GM12892 (cell line): ENCODE measurements at places on chromosomes 4 and X.

- no peak for DNase-seq
These were observed 12.9 kb downstream of the GPRIN3 start for GRCh38 chr4:89294573-89295269.

- DNase-seq: no peak
These were observed 89.1 kb downstream of the ANXA3 start for GRCh38 chr4:78640714-78641113.

DNA sequence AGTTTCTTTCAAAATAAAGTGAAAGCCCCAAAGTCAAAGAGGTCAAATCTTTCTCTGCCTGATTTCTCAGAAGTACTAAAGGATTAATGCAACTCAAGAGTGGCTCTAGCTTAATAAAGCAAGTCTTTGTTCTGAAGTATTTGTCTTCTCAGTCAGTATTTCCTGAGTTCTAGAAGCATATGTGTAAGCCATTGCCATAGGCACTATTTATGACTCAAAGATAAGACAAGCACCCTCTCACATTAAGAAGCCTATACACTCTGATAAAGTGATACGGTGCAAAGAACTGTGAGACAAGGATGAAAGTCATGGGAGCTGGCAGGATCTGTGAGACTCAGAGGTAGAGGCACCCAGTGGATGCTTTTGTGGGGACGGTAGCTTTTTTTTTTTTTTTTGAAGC lies 60.9 kb downstream of the AASDH start:
- no peak for DNase-seq

GRCh38 chr4:166882221-166882620 lies 352.1 kb downstream of the SPOCK3 start:
- no peak for DNase-seq

DNA sequence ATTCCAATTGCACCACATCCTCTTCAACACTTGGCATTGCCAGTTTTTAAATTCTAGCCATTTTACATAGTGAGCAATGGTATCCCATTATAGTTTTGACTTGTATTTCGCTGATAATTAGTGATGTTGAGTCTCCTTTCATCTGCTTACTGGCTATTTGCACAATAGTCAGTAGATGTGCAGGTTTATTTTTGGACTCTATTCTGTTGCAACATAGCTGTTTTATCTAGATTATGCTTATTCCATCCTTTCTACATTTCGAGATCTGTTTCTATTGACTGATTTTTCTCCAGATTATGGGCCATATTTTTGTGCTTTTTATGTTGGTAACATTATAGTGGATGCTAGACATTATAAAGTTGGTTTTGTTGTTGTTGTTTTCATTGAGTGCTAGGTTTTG lies 106.1 kb downstream of the WWC2 start:
- no peak for DNase-seq

GRCh38 chr4:94342694-94343093 lies at the start of gene HPGDS:
Gene HPGDS (minus strand): TSS chr4:94342836. CDS start chr4:94334629, 8,207 bp downstream.
- DNase-seq: no peak

GRCh38 chr4:26242451-26242850 lies 78.4 kb upstream of the RBPJ start:
- DNase-seq: no peak

DNA sequence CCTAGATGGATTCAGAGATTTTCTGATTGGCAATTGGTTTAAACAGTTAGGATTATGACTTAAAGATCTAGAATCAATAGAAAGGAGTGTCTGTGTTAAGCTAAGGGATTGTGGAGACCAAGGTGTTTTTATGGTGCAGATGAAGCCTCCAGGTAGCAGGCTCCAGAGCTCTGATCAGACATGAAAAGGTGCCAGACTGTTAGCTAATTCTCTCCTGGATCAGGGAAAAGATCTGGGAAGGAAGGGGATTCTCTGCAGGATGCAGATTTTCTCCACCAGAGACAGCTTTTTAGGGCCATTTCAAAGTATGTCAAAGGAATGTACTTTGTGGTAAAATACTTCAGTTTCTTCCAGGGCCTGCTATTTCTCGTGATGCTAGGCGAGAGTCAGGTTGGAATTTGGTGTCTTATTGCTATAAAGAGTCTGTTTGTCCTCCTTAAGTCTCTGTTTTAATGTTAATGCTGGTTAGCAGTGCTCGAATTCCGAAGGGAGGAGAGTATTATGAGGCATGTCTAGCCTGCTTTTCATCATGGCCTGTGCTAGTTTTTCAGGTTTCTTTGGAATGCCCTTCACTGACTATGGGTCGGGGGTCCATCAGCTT lies 12.0 kb upstream of the GPR78 start:
- DNase-seq: no peak

GRCh38 chr4:100188829-100189228 lies 1.4 kb downstream of the DDIT4L start:
- DNase-seq: no peak

DNA sequence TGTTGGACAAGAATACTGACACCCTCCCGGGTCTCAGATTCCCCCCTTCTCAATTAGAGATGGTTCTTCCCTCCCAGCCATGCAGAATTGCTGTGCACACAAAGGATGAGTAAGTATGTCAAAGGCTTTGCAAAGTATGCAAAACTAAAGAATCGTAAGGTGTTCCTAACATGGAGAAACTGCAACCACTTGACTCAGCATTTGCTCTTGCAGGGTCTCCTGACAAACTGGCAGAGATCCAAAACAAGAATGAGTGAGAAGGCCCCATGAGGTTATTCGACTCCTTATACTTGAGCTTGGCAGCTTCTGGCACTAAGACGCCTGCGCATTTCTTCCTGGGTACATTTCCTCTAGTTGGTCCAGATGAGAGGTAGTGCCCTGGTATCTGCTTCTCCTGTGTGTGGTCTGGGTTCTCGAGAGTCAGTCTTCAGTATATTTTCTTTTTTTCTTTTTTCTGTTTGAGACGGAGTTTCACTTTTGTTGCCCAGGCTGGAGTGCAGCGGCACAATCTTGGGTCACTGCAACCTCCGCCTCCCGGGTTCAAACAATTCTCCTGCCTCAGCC lies 8.2 kb downstream of the FAM184B start:
- DNase-seq: no peak

- DNase-seq: peak; percentile 36
These were observed 12.6 kb downstream of the RUFY3 start for GRCh38 chr4:70734168-70734954.

DNA sequence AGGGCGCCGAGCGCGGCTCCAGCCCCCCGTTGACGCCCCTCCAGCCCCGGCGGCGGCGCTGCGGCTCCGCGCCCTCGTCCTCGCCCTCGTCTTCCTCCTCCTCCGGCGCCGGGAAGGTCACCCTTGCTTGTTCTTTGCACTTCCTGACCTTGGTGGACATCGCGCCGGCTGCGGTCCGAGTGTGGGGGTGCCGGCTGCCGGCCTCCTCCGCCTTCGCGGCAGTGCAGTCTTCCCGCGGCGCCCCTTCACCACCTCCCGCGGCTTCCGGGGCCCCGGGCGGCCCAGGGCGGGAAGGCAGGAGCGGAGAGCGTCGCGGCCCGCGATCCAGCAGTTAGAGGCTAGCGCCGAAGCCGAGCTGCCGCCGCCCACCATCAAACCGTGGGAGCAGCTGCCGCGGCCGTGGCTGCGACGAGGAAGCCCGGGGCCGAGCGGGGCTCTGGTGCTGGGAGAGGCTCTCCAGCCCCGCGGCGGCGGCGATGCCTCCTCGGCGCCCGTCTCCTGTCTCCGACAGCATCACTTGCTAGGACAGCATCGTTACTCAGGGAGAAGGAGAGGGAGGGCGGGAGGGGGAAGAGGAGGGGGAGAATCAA lies at the start of gene TRPC3:
TSS of gene TRPC3 (minus strand) at position 540 of the 590 bp plus-strand sequence. CDS start at position 160, 380 bp downstream.
- no peak for DNase-seq

DNA sequence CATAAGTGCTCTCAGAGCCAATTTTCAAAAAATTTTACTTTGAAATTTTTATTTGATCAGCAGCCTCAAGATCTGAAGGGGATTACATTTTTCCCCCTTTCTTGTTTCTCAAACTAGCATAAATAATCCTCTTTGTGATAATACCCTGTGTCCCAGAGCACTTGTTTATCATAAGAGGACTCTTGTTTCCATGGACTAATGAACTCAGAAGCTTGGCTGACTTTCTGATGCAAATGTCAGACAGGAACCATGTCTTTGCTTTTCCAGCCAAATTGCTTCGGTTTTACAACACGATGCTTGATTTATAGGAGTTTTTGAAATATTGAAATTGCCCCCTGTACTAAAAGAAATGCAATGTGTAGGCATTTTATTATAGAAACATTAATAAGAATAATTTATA lies 859.3 kb upstream of the LCORL start:
- DNase-seq: no peak

- DNase-seq: no peak
These were observed 267.6 kb upstream of the MTMR8 start for GRCh38 chrX:64662876-64663275.

- DNase-seq: no peak
These were observed 72.1 kb downstream of the GPR82 start for GRCh38 chrX:41796046-41796445.

- no peak for DNase-seq
These were observed 27.0 kb downstream of the ARHGEF9 start for GRCh38 chrX:63758011-63758410.

DNA sequence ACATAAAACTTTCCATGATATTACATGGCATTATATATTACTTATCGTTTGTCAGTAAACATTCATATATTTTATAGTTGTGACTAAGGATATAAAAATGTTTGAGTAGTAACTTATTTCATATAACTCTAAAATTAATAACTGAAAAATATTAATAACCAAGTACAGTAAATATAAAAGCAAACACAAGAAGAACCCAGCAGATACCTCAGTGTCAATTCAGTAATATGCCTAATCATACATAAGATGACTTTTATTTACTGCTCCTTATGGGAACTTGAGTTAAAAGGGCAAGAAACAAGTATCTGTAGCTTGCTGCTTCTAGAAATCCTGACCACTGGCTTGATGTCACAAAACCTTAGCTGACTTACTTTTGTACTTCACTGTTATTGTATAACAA lies 28.4 kb upstream of the MAPK10 start:
- DNase-seq: no peak

GRCh38 chr4:107630185-107630705 lies 89.8 kb downstream of the PAPSS1 start:
- no peak for DNase-seq

DNA sequence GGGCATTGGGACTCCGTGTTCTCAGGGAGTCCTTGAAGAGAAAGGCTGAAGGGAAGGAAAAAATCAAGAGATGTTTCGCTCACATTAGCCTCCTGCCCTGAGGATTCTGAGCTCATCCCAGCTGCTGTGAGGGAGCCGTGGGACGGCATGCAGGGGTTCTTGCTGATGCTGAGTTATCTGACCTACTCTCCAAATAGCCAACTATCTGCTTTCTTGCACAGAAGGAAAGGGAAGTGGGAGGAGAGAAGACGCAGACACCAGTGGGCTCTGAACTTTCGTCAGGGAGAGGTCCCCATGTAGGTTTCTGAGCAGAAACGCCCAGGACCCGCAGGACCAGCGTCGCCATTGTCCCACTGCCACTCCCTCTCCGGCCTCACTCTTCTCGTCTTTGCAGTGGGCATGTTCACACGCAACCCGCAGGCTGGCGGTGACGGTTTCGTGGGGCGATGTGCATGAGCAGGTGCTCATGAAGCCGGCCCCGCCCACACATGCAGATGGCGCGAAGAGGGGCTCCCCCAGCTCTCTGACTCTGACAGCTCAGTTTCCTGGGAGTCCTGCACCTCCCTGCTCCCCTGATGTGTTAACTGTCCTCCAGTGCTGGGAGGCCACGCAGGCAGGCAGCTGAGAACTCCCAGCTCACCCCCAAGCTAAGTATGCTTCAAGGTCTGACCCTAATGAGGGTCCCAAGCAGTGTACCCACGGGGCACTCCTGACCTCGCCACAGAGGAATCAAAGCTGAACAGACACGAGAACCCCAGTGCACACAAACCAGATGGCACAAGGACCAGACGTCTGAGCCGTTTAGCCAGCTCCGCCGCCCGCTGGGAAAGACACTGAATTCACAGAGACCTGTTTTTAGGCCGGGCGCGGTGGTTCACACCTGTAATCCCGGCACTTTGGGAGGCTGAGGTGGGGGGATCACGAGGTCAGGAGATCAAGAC lies 13.6 kb upstream of the ABLIM2 start:
- peak; percentile 61 for DNase-seq

GRCh38 chrX:37666516-37666915 lies 19.1 kb upstream of the XK start:
- DNase-seq: no peak

GRCh38 chr4:23889814-23890341 lies at the start of gene PPARGC1A:
Gene PPARGC1A (minus strand): TSS chr4:23890047. CDS start chr4:23889957, 90 bp downstream.
- no peak for DNase-seq

GRCh38 chr4:4960574-4960973 lies 58.7 kb downstream of the CYTL1 start:
- no peak for DNase-seq

- no peak for DNase-seq
These were observed 35.7 kb downstream of the ACE2 start for GRCh38 chrX:15564981-15565579.

- DNase-seq: no peak
These were observed 42.0 kb downstream of the MAP7D3 start for GRCh38 chrX:136209016-136209738.

DNA sequence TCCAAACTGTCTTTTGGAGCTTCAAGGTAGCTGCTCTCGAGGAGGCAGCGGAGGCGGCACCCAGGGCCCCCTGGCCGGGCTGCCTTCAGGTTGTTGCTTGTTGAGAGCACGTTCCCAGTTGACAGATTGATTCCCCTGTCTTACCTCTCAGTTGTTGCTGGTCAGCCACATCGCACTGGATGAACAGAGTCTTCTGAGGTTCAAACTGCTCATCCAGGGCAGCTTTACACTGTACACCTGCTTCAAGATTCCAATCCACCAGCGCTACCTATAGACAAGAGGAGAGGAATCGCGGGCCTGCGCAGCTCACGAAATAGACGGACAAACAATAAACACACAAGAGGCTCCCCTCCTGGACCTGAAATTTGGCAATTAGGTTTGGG lies 497 bp downstream of the HPGD start:
- DNase-seq: no peak

DNA sequence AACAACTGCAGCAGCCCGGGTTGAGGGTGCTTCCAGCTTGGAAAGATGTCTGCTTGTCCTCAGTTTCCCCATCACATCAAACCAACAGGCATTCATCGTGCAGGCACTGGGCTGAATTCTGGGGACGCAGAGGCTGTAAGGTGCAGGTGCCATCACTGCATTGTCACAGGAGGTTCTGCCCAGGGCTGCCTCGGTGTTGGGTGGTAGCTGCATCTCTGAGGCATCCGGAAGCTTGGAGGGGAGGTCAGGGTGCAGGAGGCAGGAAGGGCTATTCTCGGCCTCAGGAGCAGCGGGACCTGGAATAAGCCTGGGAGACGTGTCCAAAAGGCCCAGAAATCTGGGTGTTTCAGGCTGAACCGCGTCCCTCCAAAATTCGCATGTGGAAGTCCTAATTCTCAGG lies 134.6 kb downstream of the HMX1 start:
- no peak for DNase-seq
